CD4-positive, alpha-beta T cell treated with Interleukin-12 subunit alpha and Interleukin-12 subunit beta, for 1 hour (primary cell): ENCODE measurements at places on chromosomes 3 and 15.

- DNase-seq: no peak
Observed at GRCh38 chr15:60569596-60569995, 90.7 kb upstream of the ICE2 start.

- DNase-seq: no peak
Observed at GRCh38 chr15:89743594-89743993, 7.5 kb downstream of the MESP1 start.

DNA sequence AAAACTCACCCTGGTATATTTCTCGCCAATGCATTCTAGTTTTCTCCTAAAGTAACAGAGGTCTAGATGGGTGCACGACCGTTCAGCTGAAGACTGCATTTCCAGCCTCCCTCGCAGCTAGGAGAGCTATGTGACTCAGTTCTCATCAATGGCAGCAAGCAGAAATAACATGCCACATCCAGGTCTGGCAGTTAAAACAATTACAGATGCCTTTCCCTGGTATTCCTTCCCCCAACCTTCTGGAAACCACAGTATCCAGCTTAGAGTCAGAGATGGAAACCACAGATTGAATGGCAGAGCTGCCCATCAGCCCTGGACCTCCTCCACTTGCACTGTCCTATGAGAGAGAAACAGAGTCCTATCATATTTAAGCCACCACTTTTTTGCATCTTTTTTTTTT lies 4.8 kb downstream of the HAPLN3 start:
- no peak for DNase-seq

GRCh38 chr3:125141596-125142419 lies 70.7 kb downstream of the SLC12A8 start:
- DNase-seq: peak; percentile 72

GRCh38 chr3:14231998-14232501 lies 53.4 kb downstream of the LSM3 start:
- no peak for DNase-seq

DNA sequence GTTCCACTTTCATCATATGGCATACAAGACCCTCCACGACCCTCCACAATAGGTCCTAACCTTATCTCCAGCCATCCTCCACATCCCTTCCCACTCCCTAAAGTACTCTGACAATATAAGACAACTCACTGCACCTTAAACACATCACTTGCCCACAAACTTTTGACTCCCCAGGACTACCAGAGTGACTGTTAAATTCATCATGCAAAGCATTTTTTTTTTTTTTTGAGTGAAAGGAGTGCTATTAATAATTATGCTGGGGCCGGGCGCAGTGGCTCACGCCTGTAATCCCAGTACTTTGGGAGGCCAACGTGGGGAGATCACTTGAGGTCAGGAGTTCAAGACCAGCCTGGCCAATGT lies 55.8 kb downstream of the OSBPL10 start:
- no peak for DNase-seq
